GM23338 (cell line): ENCODE measurements at places on chromosomes 12 and 14. TPM values are rescaled to one million over a fixed set of nuclear protein-coding genes. Genes with fewer than 3 reads are reported as not detected.

SETD3 gene
- 35.7 and 40.7 TPM in 2 replicates for polyA plus RNA-seq

ZNF26 gene
- polyA plus RNA-seq: 2.5 and 4.8 TPM in 2 replicates

ASPG gene
- polyA plus RNA-seq: 0.61 and 1.1 TPM in 2 replicates

TRIM9 gene
- 3.7 and 4.4 TPM in 2 replicates for polyA plus RNA-seq

CACNA2D4 gene
- 0.24 TPM in 1 of 2 replicates, not detected in the other for polyA plus RNA-seq

SMCO2 gene
- 0.24 and 0.86 TPM in 2 replicates for polyA plus RNA-seq

COX14 gene
- 73.0 and 73.5 TPM in 2 replicates for polyA plus RNA-seq

KRT77 gene
- not detected in 2 replicates for polyA plus RNA-seq

SRRM4 gene
- polyA plus RNA-seq: 0.53 and 0.61 TPM in 2 replicates

GARIN6 gene
- 0.44 TPM in 1 of 2 replicates, not detected in the other for polyA plus RNA-seq

DDN gene
- 0.12 TPM in 1 of 2 replicates, not detected in the other for polyA plus RNA-seq

CFAP251 gene
- polyA plus RNA-seq: 0.70 and 1.4 TPM in 2 replicates

SLC10A1 gene
- polyA plus RNA-seq: 0.10 TPM in 2 replicates

PRDM4 gene
- 4.9 and 5.2 TPM in 2 replicates for polyA plus RNA-seq

CATSPERB gene
- 0.27 TPM in 1 of 2 replicates, not detected in the other for polyA plus RNA-seq

PTGES3 gene
- polyA plus RNA-seq: 391 and 442 TPM in 2 replicates

MFAP5 gene
- 0.68 and 1.2 TPM in 2 replicates for polyA plus RNA-seq

PLA2G1B gene
- polyA plus RNA-seq: not detected in 2 replicates

NEUROD4 gene
- polyA plus RNA-seq: 0.05 and 0.13 TPM in 2 replicates

AVPR1A gene
- 0.03 TPM in 1 of 2 replicates, not detected in the other for polyA plus RNA-seq
